ENCODE measurements at places on chromosomes 2 and 18. TPM values are rescaled to one million over a fixed set of nuclear protein-coding genes. Genes with fewer than 3 reads are reported as not detected.

DNA sequence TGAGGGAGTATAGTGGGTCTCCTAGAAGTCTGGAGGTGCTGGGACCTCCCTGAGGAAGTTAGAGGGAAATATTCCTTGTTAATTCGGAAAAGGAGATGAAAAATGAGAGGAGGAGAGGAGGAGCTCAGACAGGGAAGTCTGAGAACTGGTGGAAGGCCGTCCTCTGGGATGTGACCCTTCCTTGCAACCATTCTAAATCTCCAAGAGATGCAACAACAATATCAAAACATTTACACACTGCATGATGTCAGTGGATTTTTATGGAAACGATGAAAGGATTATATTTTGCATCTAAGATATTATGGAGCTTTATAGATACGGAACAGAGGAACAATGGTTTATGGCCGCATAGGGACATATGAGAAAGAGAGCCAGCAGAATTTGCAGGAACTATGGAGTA is 49.8 kb upstream of the COBLL1 start:
- no peak for DNase-seq
- no peak overlapping the region for H3K4me3 ChIP-seq

GRCh38 chr18:48713309-48713708 is 174.5 kb downstream of the CTIF start:
- no peaks in the 10 kb centered on the region for H3K36me3 ChIP-seq
- DNase-seq = no peak

DNA sequence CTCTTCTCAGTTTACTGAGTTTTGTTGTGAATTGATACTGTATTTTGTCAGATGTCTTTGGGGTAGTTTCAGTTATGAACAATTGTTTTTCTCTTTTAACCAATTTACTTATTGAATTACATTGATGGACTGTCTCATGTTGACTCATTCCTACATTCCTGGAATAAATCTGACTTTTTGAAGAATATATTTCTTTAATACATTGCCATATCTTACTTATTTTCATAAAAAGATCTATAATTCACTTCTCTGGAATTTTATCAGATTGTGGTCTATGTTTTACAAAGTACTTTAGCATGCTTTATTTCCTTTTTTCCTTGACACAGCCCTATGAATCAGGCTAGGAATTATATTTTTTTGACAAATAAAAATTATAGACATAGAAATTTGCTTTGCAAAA is 268.3 kb downstream of the PLCL1 start:
- no peak overlapping the region for H3K4me3 ChIP-seq
- no peaks in the 10 kb centered on the region for H3K27me3 ChIP-seq

DNA sequence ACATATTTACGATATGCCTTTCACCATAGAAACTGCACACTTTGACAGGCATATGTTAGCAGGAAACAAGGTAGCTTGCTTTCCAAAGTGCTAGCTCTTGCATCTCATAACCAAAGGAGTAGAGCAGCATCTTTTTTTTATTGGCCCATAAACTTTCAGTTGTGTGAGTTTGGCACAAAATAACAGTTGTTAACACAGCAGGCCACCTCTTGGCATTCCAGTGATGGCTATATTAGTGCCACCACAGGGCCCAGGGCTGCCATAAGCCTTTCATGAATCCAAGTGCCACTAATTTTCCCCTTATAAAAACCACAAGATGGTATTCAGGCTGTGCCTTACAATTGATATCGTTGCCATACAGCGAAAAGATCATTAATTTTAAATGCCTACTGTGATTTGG is 40.3 kb upstream of the KLF7 start:
- H3K27me3 ChIP-seq = no peaks in the 10 kb centered on the region
- H3K36me3 ChIP-seq = no peaks in the 10 kb centered on the region
- no peak for DNase-seq
- H3K4me1 ChIP-seq = no peaks in the 10 kb centered on the region
- no peak overlapping the region for H3K27ac ChIP-seq

GRCh38 chr2:154495455-154495868 is 203.0 kb upstream of the KCNJ3 start:
- H3K4me3 ChIP-seq = no peak overlapping the region
- no peaks in the 10 kb centered on the region for H3K36me3 ChIP-seq
- DNase-seq = no peak

GRCh38 chr2:218405746-218406208 is 6.1 kb downstream of the CTDSP1 start:
- H3K4me1 ChIP-seq = peaks cover 44% of the 10 kb centered on the region
- peak overlapping the region; percentile 66 for H3K27ac ChIP-seq
- H3K4me3 ChIP-seq = peak overlapping the region; percentile 66
- H3K27me3 ChIP-seq = peaks cover 6% of the 10 kb centered on the region
- DNase-seq = peak; percentile 69
- H3K36me3 ChIP-seq = peaks cover 24% of the 10 kb centered on the region

GRCh38 chr2:10157293-10157692 is 34.8 kb downstream of the RRM2 start:
- no peak overlapping the region for H3K4me3 ChIP-seq
- no peaks in the 10 kb centered on the region for H3K4me1 ChIP-seq
- no peaks in the 10 kb centered on the region for H3K27me3 ChIP-seq

GRCh38 chr2:73837847-73838585 is 9.3 kb downstream of the STAMBP start:
- DNase-seq = no peak

- no peak overlapping the region for H3K4me3 ChIP-seq
- no peaks in the 10 kb centered on the region for H3K27me3 ChIP-seq
- H3K36me3 ChIP-seq = no peaks in the 10 kb centered on the region
- H3K4me1 ChIP-seq = no peaks in the 10 kb centered on the region
- no peak overlapping the region for H3K27ac ChIP-seq
Observed at GRCh38 chr2:231334179-231334930, 61.2 kb upstream of the B3GNT7 start.

- no peak for DNase-seq
- H3K4me3 ChIP-seq = no peak overlapping the region
- no peaks in the 10 kb centered on the region for H3K27me3 ChIP-seq
- peaks cover 56% of the 10 kb centered on the region for H3K4me1 ChIP-seq
Observed at GRCh38 chr2:113164930-113165585, 8.7 kb upstream of the PSD4 start.

- no peaks in the 10 kb centered on the region for H3K27me3 ChIP-seq
- H3K27ac ChIP-seq = no peak overlapping the region
- peaks cover 10% of the 10 kb centered on the region for H3K4me1 ChIP-seq
- DNase-seq = peak; percentile 88
Observed at GRCh38 chr2:70984576-70985282, 6.3 kb downstream of the ANKRD53 start.

DNA sequence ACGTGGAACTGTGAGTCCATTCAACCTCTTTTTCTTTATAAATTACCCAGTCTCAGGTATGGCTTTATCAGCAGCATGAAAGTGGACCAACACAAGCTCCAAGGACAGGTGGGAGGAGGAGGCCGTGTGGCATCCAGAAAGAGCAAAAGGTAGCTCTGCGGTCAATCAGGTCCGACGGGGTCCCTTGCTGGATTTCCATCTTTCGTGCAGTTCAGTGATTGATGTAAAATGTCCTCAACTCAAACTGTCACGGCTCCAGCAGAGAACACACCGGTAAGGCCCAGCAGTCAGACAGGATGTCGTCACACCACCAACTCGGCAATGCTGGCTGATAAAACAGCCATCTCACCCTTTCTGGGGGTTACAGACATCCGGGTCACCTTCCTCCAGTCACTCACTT is 123.3 kb downstream of the PXDN start:
- H3K4me3 ChIP-seq = no peak overlapping the region
- H3K36me3 ChIP-seq = no peaks in the 10 kb centered on the region
- H3K4me1 ChIP-seq = no peaks in the 10 kb centered on the region

- H3K4me3 ChIP-seq = no peak overlapping the region
- no peaks in the 10 kb centered on the region for H3K36me3 ChIP-seq
Observed at GRCh38 chr2:4992226-4992625, 700.0 kb upstream of the SOX11 start.

DNA sequence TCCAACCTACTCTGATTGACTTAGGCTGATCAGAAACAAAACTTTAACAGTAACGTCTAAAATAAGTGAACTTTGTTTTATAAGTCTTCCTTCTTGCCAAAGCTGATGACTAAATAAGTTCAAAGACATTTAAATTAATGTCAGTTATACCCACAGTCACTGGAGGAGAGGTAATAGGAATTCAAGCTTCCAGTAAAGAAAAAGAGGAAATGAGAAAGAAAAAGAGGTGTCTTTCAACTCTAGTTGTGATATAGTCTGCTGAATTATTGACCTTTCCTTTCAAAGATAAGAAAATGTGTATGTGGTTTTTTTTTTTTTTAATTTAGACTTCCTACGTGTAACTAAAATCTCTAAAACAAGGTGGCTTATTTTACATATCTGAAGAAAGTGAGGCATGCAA is 191.5 kb downstream of the SLC8A1 start:
- H3K36me3 ChIP-seq = no peaks in the 10 kb centered on the region
- H3K27ac ChIP-seq = no peak overlapping the region
- no peaks in the 10 kb centered on the region for H3K4me1 ChIP-seq
- H3K4me3 ChIP-seq = no peak overlapping the region
- no peak for DNase-seq

DNA sequence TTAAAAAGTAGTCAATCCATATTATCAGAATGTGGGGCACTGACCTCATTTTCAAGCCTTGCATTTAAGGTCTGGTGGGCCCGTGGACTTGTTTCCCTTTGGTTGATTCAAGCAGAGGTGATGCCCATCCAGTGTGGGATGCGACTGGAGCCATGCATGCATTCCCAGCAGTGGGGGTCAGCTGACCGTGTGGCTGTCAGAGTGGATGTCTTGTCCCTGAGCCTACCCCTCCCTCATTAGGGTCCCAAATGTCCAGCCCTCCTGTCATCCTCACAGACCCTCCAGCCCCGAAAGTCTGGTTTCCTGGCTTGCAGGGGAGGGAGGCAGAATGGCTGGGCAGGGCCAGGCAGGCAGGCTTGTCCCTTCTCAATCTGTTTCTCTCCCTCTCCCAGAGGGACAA is 67.3 kb upstream of the SH3RF3 start:
- H3K4me3 ChIP-seq = no peak overlapping the region
- H3K36me3 ChIP-seq = no peaks in the 10 kb centered on the region
- peaks cover 40% of the 10 kb centered on the region for H3K4me1 ChIP-seq
- no peaks in the 10 kb centered on the region for H3K27me3 ChIP-seq
- H3K27ac ChIP-seq = no peak overlapping the region

DNA sequence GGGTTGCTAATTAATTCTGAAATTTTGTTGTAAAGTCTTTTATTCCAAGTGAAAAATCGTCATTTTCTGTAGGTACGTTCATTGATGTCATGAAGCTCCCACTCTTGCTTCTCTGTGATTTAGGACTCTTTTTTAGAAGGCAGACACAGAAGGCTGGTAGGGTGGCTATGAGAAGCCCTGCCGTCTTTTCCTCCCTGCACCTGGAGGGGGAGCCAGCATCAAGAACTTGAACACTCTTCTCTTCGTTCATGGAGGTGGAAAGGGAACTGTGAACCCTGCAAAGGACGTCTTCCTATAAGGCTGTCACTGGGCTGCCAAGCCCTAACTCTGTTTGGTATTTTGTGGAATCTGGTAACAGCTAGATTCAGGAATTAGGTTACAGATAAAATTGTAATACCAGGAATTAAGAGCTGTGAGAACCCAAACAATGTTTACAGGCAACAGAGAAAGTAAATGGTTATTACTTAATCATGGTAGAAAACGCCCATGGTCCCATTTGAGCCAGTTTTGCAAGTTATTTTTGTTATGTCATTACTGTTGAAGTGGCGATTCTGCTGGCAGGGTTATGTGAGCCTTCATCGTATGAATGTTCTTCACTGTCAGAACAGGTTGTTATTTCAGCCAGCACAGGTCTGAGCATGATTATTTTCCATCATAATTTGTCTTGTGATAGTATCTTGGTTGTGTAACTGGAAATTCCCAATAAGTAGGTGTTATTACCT is 112.2 kb downstream of the OSBPL6 start:
- no peaks in the 10 kb centered on the region for H3K4me1 ChIP-seq
- peaks cover 10% of the 10 kb centered on the region for H3K27me3 ChIP-seq
- DNase-seq = peak; percentile 57
- H3K4me3 ChIP-seq = no peak overlapping the region
- no peaks in the 10 kb centered on the region for H3K36me3 ChIP-seq
- no peak overlapping the region for H3K27ac ChIP-seq

- peaks cover 2% of the 10 kb centered on the region for H3K36me3 ChIP-seq
- H3K4me1 ChIP-seq = no peaks in the 10 kb centered on the region
- peaks cover 4% of the 10 kb centered on the region for H3K27me3 ChIP-seq
- DNase-seq = no peak
Observed at GRCh38 chr2:221130431-221130830, 441.7 kb downstream of the EPHA4 start.

GRCh38 chr2:235870515-235870914 is 297.7 kb downstream of the GBX2 start:
- H3K36me3 ChIP-seq = no peaks in the 10 kb centered on the region
- no peak for DNase-seq
- H3K4me1 ChIP-seq = no peaks in the 10 kb centered on the region
- no peak overlapping the region for H3K4me3 ChIP-seq
- H3K27ac ChIP-seq = no peak overlapping the region

DNA sequence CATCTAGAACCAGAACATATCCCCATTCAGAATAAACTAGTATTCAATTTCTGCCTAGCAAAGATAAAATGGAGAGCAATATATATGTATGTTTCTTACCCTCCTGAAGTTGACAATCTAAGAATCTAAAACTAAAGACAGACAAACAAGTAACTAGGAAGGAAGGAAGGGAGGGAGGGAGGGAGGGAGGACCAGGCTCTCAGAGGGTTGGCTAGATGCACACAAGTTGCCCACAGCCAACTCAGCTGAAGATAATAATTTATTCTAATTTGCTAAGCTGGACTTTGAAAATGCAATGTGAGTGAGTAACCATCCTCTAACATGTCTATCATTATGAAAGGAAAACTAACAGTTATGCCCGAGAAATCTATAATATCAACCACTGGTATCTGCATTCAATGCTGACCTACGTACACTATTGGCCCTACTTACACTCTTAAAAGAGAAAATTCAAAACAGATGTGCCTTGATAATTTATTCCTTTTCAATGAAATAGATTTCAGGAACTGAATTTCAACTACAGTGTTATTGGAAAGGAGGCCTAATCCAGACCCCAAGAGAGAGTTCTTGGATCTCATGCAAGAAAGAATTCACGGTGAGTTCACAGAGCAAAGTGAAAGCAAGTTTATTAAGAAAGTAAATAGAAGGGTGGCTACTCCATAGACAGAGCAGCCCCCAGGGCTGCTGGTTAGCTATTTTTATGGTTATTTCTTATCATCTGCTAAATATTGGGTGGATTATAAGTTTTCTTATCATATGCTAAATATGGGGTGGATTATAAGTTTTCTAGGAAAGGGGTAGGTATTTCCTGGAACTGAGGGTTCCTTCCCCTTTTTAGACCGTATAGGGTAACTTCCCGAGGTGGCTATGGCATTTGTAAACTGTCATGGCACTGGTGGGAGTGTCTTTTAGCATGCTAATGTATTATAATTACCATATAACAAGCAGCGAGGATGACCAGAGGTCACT is 288.5 kb upstream of the SLC39A10 start:
- H3K27me3 ChIP-seq = no peaks in the 10 kb centered on the region
- H3K27ac ChIP-seq = no peak overlapping the region
- H3K36me3 ChIP-seq = peaks cover 3% of the 10 kb centered on the region
- H3K4me1 ChIP-seq = peaks cover 10% of the 10 kb centered on the region
- DNase-seq = no peak

Gene NAB1
- total RNA-seq = 24.8 TPM

Gene CDK15
- total RNA-seq = not detected

Gene CD302
- 0.74 TPM for total RNA-seq

Gene FOXD4L1
- total RNA-seq = not detected

All from activated CD8-positive, alpha-beta T cell treated with anti-CD3 and anti-CD28 coated beads for 36 hours (primary cell).